Fibroblast of upper back skin (primary cell): ENCODE measurements at places on chromosomes 4 and X.

GRCh38 chrX:153533091-153533490 lies 15.6 kb downstream of the ATP2B3 start:
- DNase-seq, result no peak

- peak; percentile 14 for DNase-seq
These were observed 7.8 kb downstream of the LARP1B start for GRCh38 chr4:128068918-128069317.

- no peak for DNase-seq
These were observed 13.1 kb downstream of the SUV39H1 start for GRCh38 chrX:48709522-48710112.

- DNase-seq, result no peak
These were observed 252.6 kb upstream of the ETNPPL start for GRCh38 chr4:109015413-109015810.

DNA sequence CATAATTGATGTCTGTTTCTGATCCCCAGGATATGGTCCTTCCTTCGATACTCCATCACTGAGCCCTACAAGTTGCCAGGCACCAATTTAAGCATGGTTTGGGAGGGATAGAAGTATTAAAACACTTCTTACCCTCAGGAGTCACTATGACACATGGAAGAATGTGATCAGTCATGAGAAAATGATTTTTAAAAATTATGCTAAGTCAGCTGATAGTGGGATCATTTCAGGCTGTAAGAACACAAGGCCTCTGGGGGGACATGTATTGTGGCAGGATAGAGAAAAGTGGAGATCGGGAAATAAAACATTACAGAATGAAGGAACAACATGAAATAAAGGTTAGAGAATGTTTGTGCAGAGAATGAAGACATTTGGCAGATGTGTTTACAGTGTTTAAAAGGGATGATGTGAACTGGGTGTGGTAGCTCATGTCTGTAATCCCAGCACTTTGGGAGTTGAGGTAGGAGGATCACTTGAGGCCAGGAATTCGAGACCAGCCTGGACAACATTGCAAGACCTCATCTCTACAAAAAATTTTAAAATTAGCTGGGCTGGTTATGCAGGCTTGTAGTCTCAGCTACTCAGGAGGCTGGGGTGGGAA lies 64.0 kb downstream of the ELOVL6 start:
- no peak for DNase-seq

DNA sequence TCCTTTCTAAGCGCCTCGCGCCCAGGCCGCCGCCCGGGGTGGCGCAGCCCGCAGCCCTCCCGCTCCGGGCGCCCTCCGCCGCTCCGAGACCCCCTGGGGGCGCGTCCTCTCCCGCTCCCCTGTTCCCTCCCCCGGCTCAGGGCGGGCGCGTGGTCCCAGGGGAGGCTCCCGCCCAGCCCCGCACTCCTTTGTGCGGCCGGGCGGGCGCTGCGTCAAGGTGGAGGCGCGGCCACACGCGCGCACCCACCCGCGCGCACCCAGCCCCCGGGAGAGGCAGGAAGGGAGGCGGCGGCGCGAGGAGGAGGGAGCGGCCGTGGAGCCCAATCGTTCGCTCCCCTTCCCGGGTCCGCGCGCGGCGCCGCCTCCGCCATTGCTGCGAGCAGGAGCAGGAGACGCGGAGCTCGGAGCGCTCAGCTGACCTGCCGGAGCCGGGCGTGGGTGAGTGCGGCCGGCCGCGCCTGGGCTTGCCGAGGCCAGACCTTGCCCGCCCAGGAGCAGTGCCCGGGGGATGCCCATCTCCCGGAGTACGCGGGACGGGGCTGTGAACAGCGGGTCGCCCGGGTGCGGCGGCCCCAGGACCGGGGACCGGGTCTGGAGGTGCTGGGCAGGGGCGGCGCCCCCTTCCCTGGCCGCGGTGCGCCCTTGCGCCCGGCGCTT lies at the start of gene NSG1:
TSS of gene NSG1 (plus strand) at position 367 of the 657 bp plus-strand sequence. CDS start 528 bp downstream, outside the sequence.
- DNase-seq, result no peak

DNA sequence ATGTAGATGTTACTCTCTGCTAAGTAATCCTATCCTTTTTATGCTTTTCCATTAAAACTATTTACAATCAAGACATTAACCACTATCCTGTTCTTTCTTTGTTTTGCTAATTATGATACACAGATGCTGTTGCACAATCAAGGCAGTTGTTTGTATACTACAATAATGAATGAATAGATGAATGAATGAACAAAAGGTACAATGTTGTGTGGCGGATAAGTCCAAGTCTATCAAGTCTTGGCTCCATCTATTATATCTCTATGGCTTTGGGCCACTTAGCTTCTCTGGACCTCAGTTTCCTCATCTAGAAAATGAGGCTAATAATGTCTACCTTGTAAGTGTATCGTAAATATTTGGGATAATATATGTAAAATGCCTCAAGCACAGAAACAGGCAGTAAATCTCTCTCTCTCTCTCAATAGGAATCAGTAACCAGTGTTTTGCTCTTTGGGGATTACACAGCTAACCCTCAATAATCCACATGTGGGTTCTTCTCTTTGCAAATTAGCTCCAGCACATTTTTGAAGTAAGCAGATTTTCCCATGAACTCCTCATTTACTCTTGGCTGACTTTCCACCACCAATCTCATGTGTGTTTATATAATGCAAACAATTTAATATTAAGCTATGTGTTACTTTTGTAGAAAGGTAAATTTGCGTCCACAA lies 27.8 kb upstream of the TSPAN5 start:
- DNase-seq, result no peak

- no peak for DNase-seq
These were observed 110.4 kb downstream of the FRAS1 start for GRCh38 chr4:78167510-78167909.

GRCh38 chrX:14801136-14801535 lies 71.7 kb downstream of the FANCB start:
- DNase-seq, result peak; percentile 60

GRCh38 chr4:26812049-26812714 lies 48.5 kb upstream of the STIM2 start:
- DNase-seq, result no peak

GRCh38 chr4:42558156-42558555 lies 98.7 kb downstream of the ATP8A1 start:
- DNase-seq, result no peak

- no peak for DNase-seq
These were observed 797.8 kb upstream of the GALNTL6 start for GRCh38 chr4:171015441-171015840.

- no peak for DNase-seq
These were observed 277.1 kb upstream of the PRKX start for GRCh38 chrX:3990569-3990968.

DNA sequence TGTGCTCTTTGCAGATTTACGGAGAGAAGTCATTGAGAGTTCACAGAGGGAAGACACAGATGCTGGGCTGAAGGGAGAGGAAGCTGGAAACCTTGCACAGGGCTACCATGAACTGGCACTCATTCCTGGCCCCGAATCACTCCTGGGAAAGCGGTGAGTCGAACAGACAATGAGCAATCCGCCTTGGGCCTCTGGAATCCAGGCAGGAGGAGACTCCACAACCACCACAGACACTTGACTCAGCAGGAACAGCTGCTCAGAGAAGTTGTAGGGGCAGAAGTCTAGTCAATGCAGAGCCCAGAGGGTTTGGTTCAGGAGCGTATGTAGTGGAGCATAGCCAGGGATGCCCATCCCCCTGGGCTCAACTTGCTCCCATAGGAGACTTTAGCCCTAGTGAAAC lies 62.8 kb upstream of the GRIA3 start:
- peak; percentile 49 for DNase-seq

DNA sequence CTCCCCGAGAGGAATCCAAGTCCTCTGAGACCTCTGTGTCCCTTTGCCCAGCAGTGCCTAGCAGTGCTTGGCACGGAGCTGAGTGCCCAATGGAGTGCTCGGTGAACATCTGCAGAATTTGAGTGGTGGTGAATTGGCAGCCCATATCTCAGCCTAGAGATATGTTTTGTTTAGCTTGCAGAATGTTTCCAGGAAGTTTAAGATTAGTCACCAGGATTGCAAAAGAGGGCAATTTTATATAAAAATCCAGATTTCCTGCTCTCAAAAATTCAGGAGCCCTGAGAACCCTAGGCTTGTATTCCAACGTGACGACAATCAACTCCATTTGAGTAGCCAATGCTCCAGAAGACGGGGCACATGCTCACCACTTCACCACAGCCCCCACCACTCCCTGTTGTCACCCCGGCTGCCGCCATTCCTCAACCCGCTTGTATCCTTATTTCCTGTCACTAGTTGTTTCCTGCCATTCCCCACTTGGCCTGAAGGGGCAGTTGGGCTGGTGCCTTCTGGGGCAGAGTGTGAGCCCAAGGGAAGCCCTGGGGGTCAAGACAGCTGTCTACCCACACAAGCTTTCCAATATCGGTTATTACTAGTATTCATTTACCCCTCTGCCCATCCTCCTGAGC lies 116.9 kb downstream of the EFNB1 start:
- DNase-seq, result peak; percentile 49

GRCh38 chrX:30530606-30531005 lies 47.0 kb downstream of the TASL start:
- peak; percentile 21 for DNase-seq

DNA sequence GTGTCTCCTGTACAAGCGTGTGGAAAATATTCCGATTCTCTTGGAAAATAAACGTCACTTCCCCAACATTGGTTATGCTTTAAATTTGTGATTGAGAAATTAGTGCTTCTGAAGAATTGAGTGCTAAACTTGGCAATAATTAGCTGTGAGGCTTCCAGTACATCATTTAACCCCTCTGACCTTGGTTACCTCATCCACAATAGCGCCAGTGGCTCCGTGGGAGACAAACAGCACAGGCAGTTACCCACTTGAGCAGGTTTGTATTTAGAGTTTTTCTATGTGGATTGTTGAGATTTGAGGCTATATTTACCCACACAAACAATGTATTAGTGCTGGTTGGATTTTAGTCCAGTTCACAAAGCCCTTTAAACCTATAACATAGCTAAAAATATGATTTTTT lies 476.5 kb downstream of the NKX6-1 start:
- DNase-seq, result no peak

GRCh38 chrX:4971646-4972045 lies 1257.0 kb downstream of the NLGN4X start:
- no peak for DNase-seq

DNA sequence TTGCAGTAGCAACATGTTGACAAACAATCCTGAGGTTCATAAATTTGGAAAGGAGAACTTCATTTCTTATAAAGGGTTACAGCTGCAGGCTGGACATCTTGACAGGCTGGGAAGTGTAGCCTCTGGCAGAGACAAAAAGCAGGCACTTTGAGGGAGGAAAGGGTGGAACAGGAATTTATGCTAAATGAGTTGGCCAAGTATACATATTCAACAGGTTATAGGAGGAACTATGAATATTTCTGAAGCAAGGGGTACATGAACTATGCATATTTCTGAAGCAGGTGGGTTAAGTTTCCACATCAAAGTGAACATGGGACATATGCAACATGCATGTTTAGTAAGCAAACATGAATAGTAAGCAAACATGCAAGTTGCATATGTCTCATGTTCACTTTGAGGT lies 1.6 kb upstream of the ANTXR2 start:
- DNase-seq, result no peak

DNA sequence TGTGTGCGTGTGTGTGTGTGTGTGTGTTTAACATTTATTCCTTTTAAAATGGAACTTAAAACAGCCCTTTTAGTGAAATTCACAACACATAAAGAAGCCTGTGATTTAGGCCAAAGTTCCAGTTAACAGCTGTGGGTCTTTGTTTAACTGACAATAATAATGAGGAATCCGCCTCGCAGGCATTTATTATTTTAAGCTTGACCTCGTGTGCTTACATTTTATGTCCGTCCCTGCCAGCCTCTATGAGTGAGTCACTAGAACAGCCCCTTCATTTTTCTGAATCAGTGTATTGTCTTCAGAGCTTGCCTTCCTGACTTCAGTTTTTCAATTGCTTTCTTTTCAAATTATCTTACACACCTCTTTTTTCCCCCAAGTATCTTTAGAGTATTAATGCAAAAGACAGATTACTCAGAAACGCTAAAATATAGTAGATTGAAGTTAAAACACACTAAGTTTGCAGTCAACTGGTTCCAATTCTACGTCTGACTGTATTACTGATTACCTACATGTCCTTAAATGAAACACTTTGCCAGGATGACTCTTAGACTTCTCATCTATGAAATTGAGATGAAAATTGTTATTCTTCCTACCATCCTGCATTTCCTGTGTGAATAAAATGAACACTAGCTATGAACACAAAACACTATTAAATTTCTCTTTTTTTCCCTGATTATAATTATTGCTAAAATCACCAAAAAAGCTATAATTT lies 319.6 kb upstream of the HS3ST1 start:
- DNase-seq, result peak; percentile 62

DNA sequence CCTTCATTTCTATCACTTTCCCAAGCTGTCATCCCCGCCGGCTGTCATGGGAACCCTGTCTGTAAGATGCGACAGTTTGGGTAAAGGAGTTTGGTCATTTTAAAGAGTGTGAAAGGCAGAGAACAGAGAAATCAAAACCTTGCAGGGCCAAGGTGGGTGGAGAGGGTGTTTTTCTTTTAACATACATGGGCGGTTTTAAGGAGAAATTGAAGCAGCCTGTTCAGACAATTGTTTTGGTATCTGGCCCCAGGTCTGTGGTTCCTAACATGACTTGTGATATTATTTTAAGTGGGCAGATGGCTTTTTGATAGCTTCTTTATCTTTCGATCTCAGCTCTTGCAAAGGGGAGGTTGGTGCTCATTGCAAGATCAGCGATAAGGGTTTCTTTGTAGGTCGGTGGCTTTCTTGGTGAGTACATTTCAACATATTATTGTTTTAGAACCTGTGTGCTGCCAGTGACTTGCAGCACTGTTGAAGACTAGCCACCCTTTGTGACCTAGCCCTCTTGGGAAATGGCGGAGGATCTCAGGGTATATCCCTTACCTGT lies 3.7 kb downstream of the PPP1R3F start:
- DNase-seq, result no peak

GRCh38 chr4:152894673-152895072 lies 41.5 kb upstream of the FHDC1 start:
- peak; percentile 83 for DNase-seq

GRCh38 chrX:10085223-10085622 lies 71.6 kb upstream of the CLCN4 start:
- no peak for DNase-seq

DNA sequence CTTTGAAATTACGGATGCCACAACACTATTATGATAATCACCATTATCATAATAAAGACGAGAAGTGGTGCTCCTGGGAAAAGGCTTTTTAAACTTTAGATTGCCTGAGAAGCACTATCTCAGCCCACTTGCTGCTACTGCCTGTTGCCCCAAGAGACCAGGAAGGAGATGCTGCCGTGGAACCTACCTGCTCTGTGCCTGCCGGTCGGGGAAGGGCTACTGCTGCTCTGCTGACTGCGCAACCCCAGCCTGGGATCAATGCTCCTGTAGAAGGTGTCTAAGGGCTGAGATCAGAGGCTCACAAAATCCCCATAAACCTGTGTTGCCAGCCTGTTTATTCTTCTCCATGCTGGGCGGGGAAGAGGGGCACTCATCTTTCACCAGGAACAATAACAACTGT lies 145.3 kb upstream of the VCX3B start:
- DNase-seq, result no peak

- DNase-seq, result no peak
These were observed 111.3 kb downstream of the MAGEE1 start for GRCh38 chrX:76538860-76539259.

GRCh38 chr4:177349191-177349590 lies 39.5 kb downstream of the NEIL3 start:
- no peak for DNase-seq

GRCh38 chrX:9644335-9644734 lies 121.3 kb downstream of the GPR143 start:
- no peak for DNase-seq

GRCh38 chr4:58225460-58225859 lies 1115.3 kb upstream of the IGFBP7 start:
- no peak for DNase-seq

- no peak for DNase-seq
These were observed 57.2 kb downstream of the TRIM2 start for GRCh38 chr4:153261461-153261860.
